NCI-H2081 treated with DMSO at 0.1 percent for 48 hours (cell line): ENCODE measurements at places on chromosomes 13 and 19.

DNA sequence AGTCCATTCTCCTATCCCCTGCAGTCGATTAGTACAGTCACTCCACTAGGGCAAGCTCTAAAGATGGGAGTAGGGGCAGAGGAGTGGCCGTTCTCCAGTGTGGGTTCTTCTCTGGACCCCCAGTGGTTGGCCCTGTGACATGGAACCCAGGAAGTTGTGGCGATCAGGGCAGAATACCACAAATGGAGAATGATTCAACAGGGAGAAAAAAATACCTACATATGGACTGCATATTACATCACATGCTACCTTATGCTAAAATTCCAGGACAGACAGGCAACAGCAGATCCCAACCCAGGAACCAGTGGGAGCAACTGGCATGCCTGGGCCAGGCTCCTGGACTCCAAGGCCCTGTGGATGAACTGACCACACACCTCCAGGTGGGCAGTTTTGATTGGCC lies 20.4 kb downstream of the POU2F2 start:
- no peak for DNase-seq

DNA sequence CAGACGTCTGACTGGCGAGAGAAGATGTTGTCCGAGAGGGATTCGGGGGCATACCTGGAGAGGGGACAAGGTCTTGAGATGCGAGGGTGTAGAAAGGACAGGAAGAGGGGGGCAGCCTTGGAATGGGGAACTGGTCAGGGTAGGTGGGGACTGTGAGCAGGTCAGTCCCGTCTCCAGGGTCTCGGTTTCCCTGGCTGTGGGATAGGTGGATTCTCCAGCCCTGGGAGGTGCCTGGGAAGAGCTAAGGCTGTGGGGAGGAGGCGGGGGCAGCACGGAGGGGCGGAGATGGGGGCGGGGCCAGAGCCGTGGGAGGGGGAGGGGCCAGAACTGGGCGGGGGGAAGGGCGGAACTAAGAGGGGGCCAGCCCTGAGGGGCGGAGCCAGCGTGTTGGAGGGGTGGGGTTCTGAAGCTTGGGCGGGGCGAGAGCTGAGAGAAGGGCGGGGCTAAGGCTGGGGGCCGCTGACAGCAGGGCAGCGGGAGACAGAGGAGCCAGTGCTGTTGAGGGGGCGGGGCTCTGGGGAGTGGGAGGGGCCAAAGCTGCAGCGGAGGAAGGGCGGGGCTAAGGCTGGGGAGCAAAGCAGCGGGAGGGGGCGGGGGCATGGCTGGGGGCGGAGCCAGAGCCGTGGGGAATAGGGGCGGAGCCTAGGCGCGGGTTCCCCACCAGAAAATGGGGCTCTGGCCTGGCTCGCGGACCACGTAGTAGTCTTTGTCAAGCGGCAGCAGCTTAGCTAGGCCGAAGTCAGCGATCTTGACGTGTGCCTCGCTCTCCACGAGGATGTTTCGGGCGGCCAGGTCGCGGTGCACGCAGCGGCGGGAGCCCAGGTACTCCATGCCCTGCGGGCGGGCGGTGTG lies 9.5 kb upstream of the INSL3 start:
- no peak for DNase-seq

DNA sequence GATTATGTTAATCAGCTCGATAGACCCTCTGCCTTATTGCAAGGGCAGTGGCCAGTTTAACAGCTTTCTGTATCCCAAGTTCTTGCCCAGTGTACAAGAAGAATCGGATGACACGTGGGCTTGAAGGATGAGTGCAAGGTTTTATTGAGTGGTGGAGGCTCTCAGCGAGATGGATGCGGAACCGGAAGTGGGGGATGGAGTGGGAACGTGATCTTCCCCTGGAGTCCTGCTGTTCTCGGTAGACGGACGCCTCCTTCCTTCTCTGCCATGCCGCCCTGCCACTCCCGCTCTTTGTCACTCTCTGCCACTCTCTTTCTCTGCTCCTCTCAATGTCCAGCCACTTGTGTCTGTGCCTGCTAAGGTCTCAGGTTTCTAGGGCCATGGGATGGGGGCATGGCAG lies 21.0 kb downstream of the RFXAP start:
- no peak for DNase-seq

DNA sequence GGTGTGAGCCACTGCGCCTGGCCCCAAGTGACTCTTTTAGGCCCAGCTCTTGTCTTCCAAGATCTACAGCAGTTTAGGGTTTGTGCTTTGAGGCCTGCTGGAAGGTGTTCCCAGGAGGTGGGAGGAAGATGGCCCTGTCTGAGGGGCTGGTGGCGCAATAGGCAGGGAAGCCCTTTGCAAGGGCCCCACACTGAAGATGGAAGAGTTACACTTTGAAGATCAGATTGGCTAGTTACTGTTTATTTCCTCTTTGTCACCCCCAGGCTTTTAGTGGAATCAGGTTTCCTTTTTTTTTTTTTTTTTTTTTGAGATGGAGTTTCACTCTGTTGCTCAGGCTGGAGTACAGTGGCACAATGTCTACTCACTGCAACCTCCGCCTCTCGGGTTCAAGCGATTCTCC lies 1.9 kb upstream of the RABAC1 start:
- no peak for DNase-seq

- DNase-seq: no peak
These were observed 13.3 kb downstream of the SLC7A1 start for GRCh38 chr13:29582171-29582570.

DNA sequence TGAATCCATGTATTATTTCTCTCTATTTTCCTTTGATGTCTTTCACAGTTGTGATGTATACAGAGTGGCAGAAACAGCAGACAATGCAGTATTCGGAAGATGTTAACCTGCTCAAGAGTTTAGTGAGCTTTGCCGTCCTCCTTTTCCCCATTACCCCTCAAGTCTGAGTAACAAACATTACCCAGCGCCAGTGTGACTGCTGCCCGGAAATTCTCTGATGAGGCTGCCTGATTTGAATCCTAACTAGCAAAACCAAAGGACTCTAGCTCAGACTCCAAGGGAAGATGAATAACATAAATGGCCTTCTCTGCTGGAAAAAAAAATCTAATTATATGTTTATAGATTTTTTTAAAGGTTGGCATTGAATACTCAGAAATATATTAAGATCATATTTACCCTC lies 247.3 kb upstream of the SOX21 start:
- DNase-seq: no peak

DNA sequence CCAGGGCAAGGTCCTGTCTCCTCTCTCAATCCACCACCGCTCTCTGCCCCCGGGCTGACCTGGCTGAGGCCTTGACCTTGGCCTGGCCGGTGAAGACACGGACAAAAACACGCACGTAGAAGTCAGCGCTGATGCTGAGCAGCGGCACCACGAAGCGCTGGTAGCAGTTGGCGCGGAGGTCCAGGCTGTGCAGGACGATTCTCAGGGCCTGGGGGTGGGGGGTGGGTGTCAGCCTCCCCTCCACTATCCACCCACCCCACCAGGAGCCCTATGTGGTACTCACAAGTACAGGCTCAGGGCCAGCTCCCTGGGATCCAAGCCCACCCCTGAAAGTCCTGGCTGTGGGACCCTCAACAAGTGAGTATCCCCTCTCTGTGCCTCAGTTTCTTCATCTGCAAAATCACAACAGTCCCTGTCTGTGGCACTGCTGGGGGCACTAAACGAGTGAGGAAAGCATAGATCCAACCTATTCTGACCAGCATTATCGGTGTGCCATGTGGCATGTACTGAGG lies 6.4 kb downstream of the TRMT1 start:
- no peak for DNase-seq

DNA sequence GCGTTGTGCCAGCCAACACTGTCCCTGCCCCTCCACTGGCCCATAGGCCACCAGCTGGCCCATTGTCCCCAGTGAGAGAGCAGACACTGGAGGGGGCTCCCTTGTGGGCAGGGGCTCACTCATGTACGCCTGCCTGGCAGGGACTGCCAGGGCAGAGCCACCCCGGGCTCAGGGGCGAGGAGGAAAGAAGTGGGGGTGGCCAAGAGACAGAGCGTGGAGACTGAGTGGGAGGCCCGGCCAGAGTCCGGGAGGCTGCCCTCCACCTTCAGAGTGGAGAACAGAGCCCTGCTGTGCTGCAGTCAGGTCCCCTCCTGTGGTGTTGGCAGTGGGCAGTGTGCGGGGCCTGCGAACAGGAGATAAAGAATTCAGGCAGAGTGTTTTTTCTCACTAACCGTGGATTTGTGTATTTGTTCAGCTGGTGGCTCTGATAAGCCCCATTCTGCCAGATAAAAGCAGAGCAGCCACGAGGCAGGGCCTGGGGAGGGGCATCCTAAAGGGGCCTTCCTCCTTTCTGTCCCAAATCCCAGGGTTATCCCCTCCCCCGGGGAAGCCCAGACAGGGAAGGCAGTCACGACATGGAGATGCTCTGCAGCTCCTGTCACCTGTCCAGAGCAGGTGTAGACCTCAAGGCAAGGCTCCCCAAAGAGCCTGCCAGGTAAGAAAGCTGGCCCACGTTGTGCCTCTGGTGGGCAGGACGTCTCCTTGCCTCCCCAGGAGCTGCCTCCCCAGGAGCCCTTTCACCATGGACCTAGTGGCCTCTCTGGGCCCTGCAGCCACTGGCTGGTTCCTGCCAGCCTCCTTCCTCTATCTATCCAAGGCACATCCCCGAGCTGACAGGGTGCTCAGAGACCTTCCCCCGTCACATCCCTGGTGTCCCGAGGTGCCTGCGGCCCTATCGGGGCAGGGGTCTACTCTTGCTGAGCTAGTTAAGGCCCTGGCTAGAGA lies 33.0 kb downstream of the LYL1 start:
- no peak for DNase-seq

DNA sequence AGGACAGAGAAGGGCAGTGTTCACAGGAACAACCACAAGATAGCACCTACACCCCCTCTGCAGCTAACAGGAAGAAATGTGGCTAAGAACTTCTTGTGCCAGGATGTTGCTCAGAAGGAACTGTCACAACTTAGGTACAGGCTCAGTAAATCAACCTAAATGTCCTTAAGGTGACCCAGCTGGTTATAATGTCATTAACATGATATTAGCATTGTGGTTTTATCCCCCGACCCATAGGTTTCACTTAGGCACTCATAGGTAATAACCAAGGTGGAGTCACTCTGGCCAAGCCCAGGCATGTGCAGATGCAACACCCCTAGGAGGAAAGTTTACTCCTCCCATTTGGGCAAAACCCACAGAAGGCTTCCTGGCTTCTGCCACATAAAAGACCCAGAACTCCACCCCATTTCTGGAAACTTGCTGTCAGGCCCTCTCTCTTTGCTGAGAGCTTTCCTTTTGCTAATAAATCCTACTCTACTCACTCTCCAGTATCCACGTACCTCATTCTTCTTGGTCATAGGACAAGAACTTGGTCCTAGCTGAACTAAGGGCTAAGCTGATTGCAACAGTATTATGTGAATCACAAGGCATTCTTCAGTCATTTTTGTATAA lies 951.3 kb downstream of the SLITRK5 start:
- DNase-seq: no peak

DNA sequence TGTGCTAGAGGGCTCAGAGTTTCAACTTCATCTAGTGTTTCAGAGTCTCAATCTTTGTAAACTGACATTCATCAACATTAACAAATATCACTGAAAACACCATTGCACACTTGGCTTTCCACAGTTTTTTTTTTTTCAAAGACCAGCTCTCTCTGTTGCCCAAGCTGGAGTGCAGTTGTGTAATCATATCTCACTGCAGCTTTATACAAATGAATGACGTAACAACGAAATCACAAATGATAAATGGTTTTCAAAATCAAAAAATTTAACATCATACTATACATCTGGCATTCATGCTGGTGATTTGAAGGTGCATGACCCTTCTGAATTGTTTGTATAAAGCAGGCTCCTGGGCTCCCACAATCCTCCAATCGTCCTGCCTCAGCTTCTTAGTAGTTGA lies 248.0 kb upstream of the TMTC4 start:
- DNase-seq: no peak

DNA sequence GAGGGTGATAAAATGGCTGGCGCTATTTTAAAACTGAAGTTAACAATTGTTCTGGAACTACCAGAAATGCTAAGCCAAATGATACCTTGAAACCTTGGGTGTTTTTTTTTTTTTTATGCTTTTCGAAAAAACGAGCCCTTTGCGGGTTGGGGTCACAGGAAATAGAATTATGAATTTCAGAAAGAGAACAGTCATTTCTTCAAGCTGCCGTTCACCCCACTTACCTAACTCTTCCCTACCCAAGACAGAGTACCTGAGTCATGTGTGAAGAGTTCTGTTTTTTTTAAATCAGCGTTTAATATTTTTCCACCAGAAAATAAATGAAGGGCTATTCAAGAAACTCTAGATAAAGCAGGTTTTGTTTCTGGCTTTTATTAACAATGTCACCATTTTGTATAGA lies 35.3 kb downstream of the KLF2 start:
- DNase-seq: no peak

DNA sequence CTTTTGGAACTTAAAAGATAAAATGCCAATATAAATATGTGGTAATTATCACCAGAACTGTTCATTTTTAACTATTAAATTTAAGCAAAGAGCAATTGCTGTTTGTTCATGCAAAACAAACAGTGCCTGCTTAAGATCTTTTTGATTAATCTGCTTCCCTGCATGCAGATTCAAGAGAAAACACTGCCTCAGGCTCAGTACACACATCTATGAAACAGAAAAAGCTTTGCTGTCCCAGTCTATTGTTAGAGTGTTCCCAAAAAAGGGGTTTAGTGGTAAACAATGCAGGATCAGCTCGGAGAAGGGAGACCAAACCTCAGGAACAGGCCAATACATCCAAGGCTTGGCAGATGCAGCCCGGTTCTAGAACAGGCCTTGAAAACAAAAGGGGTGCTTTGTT lies 49.3 kb upstream of the TDRD3 start:
- no peak for DNase-seq

DNA sequence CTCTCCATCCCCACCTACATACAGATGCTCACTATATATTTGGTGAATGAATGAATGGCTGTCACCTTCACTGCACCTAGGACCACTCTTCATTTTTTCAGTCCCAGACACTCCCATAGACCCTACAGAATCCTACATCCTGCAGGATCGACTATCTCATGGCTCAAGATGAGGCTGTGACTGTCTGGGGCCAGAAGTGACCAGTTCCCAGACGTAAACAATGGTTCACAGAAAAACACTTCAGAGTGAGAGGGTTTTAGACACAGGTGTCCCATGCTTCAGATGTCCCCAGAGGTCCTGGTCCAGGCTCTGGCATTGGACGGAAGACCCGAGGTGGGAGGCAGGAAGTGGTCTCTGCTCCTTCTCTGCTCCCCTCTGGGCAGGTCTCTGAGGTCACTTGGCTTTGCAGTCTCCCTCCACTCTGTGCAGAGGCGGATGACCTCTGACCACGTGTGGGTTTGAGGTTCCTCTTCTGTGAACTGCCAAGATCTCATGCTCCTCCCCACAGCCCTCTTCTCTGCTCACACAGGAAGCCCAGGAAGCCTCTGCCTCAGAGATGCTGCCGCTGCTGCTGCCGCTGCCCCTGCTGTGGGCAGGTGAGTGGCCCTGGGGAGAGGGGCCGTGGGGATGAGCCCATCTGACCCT lies 24.9 kb downstream of the SIGLEC7 start:
- DNase-seq: no peak

- no peak for DNase-seq
These were observed 41.0 kb downstream of the LHFPL6 start for GRCh38 chr13:39561971-39562370.

GRCh38 chr19:48918801-48919247 lies 14.7 kb upstream of the DHDH start:
- DNase-seq: no peak

DNA sequence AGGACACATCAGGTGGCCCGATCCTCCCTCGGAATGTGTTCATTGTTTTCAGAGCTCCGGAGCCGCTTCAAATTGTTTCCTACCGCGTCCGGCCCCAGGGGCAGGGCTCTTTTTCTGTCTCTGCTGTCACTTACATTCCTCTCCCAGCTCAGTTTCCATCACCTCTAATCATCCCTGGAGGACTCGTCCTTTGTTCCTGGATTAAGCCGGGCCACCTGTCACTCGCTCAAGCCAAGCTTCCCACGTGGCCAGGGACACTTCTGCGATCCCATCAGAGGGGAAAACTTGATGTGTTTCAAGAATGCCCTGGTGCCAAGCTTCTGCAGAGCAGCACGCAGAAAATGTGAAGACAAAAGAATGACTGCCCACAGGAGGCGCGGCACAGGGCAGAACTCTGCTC lies 13.5 kb downstream of the IL17D start:
- no peak for DNase-seq
